GM06990 (cell line): ENCODE measurements at places on chromosomes 16 and 17.
A peak's percentile ranks its signal among the peaks of the same experiment; 100 is the strongest.

GRCh38 chr16:88473666-88474534, 20.8 kb downstream of the ZFPM1 start:
- DNase-seq: no peak

GRCh38 chr17:40548982-40549685, 16.1 kb downstream of the CCR7 start:
- DNase-seq: no peak

GRCh38 chr17:31412511-31412910, 21.0 kb downstream of the RAB11FIP4 start:
- no peak for DNase-seq

GRCh38 chr16:75095204-75095621, 21.4 kb downstream of the LDHD start:
- DNase-seq: no peak

GRCh38 chr17:57593739-57594462, 151.2 kb downstream of the CCDC182 start:
- no peak for DNase-seq

DNA sequence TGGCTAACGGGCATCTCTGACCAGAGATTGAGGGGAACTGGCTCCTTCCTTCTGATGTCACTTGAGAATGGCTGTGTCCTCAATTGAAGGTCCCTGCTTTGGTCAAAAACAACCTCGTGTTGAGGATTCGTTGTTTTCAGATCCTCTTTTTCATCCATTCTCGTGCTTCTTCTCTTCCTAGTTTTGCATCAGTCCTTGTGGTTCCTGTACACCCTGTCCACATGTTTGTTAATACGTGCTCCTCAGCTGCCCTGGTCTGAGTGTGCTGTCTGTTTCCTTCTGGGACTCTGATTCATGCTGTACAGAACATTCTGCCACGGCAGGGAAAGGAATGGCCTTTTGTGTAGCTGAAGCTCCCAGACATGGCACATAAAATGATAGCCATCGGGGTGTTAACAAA, 863.2 kb upstream of the GOT2 start:
- no peak for DNase-seq

GRCh38 chr17:8963647-8964258, 1.8 kb downstream of the PIK3R5 start:
- DNase-seq: no peak

DNA sequence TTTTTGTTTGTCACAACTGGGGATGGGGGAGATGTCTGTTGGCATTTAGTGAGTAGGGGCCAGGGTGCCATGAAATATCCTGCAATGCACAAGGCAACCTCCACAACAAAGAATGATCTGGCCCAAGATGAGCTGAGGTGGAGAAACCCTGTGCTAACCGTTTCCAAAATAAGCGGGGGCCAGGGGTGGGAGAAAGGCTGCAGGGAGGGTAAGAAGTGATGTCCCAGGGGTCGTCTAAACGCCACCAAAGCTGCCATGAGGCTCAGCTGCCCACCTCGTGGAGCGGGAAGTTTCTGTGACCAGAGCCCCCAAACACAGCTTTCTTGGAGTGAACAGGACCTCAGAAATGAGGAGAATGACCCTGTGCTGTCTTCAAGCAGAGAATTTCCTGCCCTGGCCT, 76.5 kb upstream of the CDH5 start:
- no peak for DNase-seq

DNA sequence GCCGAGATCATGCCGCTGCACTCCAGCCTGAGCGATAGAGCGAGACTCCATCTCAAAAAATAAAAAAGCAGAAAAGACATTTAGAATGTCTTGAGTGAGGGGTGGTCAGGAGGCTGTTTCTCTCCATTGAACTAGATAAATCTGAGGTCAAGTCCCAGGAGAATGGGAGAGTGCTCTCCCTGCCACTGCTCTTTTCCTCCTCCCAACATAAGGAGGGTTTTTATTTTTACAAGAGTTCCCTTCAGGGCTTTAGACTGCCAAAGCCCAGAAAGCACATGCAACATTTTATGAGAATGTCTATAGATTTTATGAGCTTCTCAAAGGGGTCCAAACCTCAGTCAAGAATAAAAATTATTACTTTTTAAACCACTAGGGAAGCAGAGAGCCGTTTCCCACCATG, 1.6 kb downstream of the RND2 start:
- DNase-seq: no peak

DNA sequence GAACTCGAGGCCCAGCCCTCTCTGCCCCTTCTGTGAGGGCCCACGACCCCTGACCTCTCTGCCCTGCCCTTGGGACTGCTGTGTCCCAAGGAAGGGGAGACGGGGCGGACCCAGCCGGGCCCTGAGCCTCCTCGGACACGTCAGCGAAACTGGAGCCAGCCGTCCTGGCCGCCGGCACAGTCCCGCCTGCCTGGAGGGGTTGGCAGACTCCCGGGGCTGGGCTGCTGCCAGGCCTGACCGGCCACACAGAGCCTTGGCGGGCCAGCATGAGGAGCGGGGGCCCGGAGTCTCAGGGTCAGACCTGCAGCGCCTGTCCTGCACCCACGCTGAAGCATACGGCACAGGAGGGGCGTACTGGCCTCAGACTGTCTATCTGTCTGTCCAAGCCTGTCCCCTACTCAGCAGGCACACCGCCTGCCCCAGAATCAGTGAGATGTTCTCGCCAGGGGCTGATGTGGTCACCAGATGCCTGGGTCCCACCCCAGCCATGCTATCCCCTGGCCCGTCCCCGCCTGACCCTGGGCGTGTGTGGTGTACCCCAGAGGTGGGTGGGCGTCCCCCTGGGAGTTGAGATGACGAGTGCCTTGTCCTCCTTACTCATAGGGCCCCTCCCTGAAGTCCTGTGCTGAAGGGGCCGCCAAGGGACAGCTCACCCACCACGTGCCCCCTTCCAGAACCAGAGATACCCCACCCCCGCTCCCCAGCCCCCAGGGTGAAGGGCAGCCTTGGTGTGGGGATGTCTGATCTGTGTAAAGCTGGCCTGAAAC, 4.7 kb downstream of the VASN start:
- DNase-seq: no peak

DNA sequence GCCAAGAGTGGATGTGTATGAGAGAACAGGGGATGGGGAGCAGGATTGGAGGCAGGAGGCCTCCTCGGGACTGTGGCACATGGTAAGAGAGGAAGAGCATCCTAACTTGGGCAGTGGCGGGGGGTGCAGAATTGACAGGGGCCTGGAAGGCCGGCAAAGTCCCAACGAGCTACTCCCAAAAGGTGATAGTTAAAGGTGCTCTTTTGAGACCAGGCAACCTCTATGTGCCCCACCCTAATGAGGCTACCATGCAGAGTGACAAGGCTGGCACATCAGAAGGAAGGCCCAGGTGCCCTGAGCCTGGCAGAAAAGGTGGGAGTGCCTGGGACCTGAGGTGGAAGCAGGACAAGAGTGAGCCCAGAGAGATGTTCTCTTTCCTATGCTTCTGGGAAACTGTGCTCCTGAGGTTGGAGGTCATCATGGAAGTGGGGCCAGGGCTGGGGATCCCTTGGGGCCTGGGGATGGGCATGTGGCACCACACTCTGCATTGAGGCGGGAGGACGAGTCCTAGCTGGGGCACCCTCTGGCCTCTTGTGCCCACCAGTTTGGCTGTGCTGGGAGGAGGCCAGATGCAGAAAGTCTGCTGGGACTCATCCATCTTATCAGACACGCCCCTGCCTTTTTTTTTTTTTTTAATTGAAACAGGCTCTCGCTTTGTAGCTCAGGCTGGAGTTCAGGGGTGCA, 5.9 kb downstream of the RAB11FIP4 start:
- DNase-seq: no peak

GRCh38 chr17:69018022-69018615, 42.6 kb downstream of the ABCA9 start:
- DNase-seq: no peak

GRCh38 chr17:37742116-37742761, 2.6 kb downstream of the HNF1B start:
- DNase-seq: peak; percentile 26

DNA sequence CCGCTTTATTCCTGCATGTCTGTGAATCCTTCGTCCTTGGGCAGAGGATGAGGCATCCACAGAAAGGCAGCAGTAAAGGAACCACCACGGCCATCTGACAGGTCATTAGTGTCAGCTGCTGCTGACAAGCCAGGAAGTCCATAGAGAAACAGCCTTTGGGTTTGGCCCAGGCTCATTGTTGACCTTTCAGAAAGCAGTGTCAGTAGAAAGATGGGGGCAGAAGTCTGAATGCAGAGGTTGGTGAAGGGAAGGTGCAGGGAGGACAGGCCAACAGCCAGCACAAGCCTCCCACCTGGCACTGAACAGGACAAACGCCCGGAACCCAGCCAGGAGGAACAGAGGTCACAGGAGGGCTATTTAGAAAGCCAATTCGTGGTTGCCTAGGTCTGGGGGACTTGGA, 105.8 kb downstream of the VAT1L start:
- no peak for DNase-seq

DNA sequence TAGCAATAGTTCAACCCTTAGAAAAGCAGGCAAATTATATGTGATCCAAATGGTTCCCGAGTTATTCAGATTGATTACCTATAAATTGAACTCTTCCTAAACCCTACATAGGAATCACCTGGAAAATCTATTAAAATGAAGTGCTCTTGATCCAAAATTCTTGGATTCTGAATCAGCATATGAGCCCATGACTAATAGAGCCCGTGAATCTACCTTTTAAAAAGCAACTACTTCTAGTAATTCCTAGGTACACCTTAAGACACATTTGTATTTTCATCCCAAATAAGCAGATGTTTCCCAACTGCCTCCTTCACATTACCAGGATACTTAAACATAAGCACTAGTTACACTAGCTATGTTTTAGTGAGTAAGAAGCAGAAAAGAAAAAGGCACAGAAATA, 1171.0 kb upstream of the GOT2 start:
- DNase-seq: no peak

- no peak for DNase-seq
Observed at GRCh38 chr17:57707892-57708291, 37.2 kb downstream of the CCDC182 start.

DNA sequence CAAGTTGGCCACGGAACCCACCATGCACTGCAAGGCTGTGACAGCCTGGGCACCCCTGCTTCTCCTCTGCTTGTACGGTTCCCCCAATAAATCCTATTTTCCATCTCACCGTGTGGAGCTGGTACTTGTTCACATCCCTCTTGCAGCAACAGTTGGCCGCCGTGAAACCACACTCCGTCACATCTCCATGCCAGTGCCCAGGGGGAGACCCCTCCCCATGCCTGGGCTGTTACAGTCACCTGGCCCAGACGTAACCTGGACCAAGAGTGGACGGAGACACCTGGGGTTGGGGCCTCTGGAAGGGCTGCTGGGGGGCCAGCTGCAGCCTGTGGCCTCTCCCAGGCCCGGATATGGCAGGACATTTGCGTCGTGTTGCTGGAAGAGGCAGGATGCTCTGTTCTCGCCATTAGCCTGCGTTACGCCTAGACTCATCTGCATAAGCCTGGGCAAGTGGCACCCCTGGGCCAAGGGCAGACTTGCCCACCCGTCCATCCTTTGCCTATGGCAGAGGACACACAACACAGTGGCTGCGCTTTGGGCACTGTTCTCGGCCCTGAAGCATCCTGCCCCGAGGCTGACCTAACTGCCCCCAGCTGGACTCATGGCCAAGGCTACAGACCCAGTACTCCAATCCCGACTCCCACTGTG, 14.2 kb upstream of the KREMEN2 start:
- no peak for DNase-seq

DNA sequence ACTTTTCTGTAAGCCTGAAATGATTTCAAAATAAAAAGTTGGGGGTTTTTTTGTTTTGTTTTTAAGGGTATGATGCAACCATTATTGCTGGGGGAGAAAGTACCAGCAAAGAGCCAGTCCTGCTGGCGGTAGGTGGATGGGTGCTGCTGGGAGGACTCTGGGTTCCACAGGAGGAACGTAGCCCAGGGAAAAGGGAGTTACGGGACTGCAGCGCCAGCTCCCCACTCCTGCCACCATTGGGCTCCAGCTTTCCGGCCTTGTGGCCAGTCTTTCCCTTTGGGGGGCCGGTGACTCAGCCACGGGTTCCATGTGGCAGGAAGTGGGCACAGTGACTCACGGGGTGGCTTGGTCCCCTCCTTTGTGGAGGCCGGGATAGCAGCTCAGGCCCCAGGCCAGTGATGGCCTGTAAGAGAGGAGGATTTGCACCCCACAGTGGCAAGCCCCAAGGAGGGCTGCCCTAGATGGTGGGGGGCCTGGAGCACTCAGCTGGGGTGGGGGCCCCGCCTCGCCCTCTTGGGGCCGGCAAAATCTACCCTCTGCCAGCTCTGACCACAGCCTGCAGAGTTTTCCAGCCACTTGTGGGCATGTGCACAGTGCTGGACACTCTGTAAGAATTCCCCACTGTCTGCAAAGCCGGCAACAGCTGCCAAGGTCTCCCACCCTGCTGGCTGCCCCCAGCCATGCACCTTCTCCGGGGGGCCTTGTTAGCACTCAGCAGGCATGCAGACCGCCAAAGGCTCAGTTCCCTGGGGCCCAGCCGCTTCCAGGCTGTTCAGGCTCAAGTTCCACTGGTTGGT, 30.4 kb downstream of the SOCS3 start:
- DNase-seq: no peak

DNA sequence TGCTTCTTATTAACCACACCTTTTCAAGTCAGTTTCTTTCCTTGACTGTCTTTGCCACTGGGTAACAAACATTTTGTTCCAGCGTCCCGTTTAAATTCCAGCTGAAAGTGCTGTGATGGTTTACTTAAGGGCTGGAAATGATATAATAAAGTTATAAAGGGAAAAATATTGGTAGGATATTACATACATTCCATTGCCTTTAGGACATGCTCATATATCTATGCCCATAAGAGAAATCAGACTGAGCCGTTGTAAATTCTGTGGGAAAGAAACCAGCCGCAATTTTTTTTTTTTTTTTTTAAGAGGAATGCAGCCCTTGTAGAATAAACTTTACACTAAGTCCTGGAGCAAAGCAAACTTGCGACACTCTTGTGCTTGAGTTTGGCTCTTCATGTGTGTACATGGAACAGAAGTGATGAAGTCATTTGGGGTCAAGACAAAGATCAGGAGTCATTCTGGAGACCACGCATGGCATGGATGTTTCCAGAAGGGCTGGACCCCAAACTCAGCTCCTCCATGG, 210.9 kb downstream of the XYLT1 start:
- no peak for DNase-seq

- no peak for DNase-seq
Observed at GRCh38 chr16:84860383-84860782, 40.6 kb downstream of the CRISPLD2 start.

DNA sequence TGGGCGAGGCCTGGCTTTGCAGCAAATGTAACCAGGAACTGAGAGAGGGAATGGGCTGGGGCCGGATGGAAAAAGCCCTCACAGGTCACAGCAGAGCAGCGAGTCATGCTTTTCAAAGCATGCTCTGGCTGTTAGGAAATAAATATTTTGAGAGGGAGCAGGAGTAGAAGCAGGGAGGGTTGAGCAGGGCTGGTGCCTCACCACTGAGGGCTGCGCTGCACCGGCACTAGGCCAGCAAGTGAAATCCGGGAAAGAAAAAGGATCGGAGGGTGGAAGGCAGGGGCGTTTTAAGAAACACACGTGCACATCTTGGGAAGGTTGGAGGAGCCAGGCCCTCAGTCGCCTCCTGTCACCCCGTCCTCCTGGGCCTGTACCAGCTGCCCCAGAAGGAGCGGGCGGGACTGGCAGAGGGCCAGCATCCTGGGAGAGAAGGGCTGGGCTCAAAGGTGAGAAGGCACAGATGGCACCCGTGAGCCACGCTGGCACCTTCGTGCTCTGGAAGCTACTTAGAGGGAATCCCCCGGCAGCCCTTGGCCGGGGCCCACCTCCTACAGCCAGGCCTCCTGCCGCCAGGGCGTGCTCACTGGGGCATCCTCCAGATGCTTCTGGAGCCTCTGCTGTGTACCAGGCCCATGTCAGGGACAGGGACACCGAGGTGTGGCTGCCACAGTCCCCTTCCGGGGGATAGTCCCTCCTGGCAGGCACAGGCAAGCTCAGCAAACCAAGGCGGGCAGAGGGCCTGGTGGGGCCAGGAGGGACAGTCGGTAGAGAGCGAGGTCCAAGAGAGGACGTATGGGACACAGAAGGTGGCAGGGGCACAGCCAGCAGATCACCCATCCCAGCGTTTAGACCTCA, 71.5 kb upstream of the PLCG2 start:
- no peak for DNase-seq
